ENCODE measurements at places on chromosomes 12 and 14.

DNA sequence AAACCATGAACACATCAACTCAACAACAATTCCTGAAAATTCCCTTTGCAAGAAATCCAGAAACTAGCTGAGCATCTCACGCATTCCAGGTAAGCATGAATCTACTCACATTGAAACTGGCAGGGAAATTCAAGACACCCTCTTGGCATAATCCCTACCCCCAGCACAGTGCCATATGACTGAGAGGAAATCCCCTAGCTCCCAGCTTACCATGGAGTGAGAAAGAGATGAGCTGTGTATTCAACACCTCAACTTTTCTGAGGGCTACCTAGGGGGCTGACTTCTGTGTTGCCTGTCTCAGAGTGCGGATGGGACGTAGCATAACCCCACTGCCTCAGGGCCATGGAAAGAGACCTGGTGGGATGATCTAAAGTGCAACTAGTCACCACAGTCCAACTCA is 37.7 kb upstream of the GPR132 start:
- no peak for DNase-seq

DNA sequence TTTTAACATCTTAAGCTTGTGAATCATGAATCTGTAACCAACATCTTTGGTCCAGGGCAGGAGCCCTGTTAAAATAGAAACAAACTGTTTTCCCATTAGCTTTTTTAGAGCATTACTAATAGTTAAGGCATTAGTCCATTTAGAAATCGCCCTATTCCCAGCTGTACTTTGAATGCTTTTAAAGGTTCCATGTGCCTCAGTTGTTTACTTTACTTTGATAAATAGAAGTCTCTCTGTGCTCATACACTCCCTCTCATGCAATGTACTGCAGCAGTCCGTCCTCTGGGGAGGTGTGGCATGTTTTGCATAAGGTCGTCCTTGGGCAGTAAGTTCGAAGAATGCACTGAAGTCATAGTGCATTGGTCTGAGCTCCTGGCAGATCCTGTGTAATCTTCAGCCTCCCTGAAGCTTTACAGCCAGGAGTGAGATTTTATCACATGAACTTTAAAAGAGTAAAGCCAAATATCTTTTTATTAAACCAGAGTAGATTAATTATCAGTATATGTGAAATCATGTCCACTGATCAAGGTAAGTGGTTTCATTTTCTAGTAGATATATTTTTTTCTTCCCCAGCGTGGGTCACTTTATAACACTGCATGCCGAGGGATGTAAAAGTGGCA is 134.7 kb downstream of the FGD4 start:
- no peak for DNase-seq

DNA sequence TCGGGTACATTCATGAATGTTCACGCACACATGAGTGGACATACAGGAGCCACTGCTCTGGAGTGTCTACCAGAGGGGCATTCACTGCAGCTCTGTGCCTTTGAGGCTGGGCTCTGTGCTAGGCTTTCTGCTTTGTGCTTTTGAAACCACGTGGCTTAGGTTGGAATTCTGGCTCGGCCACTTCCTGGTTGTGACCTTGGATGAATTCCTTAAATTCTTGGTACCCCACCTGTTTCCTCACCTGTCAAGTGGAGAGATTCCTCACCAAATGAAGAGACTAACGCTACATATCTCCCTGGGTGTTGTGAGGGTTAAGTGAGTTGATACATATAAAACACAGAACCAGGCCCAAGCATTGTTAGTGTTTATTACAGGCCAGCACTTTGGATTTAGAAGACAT is 842.8 kb downstream of the VRK1 start:
- DNase-seq, result peak; percentile 51

DNA sequence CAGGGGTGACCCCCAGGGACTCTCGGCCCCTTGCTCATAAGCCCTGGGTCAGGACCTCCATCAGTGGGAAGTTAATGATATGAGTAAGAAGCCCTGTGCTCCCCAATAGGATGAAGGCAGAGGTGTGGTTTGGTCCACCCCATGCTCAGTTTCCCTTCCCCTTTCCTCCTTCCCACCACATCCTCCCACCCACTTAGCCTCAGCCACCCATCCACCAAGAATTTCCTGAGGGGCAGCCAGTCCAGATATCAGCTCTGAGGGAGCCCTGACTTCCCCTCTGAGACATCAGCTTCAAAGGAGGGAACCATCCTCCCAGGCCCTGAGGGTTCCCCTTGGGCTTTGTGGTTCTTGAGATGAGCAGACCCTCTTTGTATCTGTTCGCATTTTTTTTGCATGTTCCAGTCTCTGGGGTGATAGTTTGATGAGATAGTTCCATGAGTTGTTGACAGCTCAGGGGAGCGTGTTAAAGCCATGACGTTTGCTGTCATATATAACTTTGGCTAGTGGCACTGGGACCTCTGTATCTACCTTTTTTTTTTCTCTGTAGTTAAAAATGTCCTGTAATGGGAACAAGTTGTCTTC is 71.2 kb downstream of the LGMN start:
- DNase-seq, result no peak

- DNase-seq, result no peak
Measured at GRCh38 chr14:103233328-103233727, 100.7 kb upstream of the EIF5 start.

GRCh38 chr12:124466216-124467128 is 100.9 kb downstream of the NCOR2 start:
- DNase-seq, result no peak

DNA sequence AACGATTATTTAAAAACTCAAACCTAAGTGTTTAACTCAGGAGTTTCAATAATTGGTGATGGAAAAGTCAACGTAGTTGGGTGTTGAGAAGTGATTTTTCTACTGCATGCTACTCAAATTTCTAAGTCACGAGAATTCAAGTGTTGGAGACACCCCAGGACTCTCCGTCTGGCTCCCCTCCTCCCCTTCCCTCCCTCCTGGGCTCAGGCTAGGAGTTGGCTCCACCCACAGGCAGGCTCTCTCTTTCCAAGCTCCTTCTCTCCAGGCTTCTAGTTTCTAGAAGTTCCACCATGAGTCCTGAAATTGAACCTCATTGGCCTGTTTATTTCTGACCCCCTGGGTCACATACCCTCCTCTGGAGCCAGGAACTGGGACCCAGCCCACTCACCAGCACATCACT is 73.0 kb downstream of the TMEM132D start:
- no peak for DNase-seq

DNA sequence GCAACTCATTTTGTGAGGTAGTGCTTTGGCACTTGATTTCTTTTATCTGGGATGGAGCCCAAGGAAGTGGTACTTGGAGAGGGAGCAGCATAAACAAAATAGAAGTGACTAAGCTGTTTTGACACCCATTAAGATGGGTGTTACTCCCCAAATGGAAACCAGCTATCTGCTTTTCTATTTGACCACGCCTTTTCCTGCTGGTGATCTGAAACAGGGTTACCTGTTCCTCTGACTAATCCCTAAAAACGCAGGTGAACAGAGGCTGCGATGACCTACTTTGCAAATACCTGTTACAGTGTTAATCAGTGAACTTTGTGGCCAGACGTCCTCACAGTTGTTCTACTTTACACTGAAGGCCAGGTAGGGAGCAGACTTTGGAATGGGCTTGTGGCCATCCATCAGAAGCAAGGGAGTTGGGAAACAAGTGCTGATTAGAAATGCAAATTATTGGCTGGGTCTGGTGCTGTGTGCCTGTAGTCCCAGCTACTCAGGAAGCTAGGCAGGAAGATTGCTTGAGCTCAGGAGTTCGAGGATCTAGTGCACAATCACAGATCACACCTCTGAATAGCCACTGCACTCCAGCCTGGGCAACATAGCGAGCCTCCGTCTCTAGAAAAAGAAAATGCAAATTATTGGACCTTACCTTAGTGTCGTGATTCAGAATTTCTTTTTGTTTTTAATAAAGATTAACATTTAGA is 58.3 kb upstream of the HECTD1 start:
- DNase-seq, result no peak

- DNase-seq, result peak; percentile 44
Measured at GRCh38 chr14:93619176-93619793, 169.0 kb downstream of the PRIMA1 start.

DNA sequence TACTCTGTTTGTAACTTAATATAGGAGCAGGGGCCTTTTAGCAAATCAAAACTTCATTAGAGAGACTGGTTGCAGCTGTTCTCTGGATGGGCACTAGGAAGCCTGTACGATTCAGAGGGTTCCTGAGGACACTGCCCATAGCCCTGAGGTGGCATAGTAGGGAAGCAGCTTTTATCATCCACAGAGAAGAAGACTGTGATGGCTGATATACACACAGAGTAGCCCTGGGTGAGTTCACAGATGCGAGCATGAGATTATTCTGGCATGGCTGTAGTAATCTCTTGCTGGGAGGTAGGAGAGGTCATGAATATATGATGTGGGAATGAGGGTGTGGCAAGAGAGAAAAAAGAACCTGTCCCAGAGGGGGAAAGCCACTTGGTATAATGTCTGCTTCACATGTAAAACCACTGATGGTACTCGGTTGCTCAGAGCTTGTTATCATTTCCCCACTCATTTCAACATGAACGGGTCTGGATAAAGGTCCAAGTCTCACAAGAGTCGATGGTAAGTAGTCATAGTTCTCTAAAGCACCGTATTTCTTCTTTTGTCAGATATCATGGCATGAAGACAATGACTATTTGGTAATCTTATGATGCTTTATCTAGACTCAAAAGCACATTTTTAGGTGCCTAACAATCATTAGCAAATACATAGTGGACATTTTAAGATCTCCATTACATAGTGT is 52.0 kb downstream of the PEBP1 start:
- no peak for DNase-seq

DNA sequence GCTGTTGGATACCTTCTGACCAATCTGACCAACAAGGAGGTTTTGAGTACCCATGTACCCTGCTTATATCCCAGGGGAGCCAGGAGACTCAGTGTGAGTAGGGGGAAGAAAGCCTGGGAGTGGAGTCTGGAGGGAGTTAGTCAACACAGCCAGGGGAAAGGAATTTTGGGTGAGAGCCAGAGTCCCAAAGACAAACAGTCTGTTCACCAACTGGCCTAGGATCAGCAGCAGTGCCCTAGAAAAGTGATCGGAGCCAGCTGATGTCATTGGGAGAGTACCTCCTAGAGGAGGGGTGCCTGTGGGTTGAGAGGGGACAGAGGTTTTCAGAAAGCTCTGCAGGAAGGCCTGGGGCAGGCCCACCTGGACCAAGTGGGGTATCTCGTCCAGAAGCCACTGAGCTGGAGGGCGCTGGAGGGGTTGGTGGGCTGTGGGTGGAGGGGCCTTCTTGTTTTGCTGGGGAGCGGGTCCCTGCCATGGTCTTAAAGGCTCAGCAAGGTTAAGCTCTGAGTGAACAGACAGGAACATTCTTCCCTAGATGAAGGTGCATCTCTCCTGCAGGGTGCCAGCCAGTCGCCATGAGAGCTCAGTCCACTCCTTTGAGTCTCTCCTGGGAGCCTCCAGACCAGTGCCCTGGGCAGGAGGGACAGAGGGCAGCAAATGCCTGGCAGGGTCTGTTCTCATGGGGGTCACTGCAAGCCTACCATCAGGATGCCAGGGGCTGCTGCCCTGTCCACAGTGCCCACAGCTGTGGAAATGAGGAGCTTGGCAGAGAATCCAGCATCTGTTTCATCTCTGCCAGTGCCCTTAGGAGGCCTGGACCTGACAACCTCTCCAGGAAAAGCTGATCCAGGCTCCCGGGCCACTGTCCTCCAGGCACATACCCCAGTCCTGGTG is 63.6 kb downstream of the CHGA start:
- no peak for DNase-seq

Measured in WTC11 (cell line).